ENCODE measurements at places on chromosomes 1 and 21. TPM values are rescaled to one million over a fixed set of nuclear protein-coding genes. Genes with fewer than 3 reads are reported as not detected.

GRCh38 chr1:46806196-46807020 is 7.6 kb downstream of the CYP4B1 start:
- H3K36me3 ChIP-seq, result no peaks in the 10 kb centered on the region
- no peak overlapping the region for H3K27ac ChIP-seq
- H3K27me3 ChIP-seq, result no peaks in the 10 kb centered on the region
- H3K4me3 ChIP-seq, result no peak overlapping the region
- H3K4me1 ChIP-seq, result no peaks in the 10 kb centered on the region
- DNase-seq, result no peak

DNA sequence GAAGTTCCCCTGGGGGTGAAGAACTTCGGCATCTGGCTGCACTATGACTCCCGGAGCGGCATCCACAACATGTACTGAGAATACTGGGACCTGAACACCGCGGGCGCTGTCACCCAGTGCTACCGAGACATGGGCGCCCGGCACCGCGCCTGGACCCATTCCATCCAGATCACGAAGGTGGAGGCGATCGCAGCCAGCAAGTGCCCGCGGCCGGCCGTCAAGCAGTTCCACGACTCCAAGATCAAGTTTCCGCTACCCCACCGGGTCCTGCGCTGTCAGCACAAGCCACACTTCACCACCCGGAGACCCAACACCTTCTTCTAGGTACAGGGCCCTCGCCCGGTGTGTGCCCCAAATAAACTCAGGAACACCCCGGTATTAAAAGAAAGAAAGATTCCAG is 22.0 kb upstream of the SLC9A1 start:
- no peak overlapping the region for H3K27ac ChIP-seq
- no peak for DNase-seq
- no peaks in the 10 kb centered on the region for H3K4me1 ChIP-seq
- H3K27me3 ChIP-seq, result no peaks in the 10 kb centered on the region
- no peak overlapping the region for H3K4me3 ChIP-seq

DNA sequence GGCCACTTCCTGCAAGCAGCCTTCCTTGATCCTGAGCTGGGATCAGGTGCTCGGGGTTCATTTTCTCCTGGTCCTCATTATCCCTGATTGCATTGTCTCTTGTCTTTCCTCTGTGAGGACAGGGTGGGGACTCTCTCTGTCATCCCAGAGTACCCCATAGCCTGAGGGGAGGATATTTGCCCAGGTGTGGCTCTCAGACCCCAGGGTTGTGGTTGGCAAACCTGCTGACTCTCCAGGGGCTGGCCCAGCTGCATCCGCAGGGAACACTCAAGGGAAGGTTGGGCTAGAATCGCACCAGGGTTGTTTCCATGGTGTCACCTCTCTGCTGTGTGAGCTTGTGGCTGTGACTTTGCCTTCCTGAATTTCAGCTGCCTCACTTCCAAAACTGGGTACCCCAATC is 276.8 kb upstream of the C1orf174 start:
- no peak for DNase-seq
- H3K4me3 ChIP-seq, result no peak overlapping the region
- H3K27me3 ChIP-seq, result no peaks in the 10 kb centered on the region
- H3K27ac ChIP-seq, result no peak overlapping the region

GRCh38 chr1:100795646-100795985 is 76.1 kb downstream of the VCAM1 start:
- H3K27me3 ChIP-seq, result no peaks in the 10 kb centered on the region
- no peak for DNase-seq
- H3K4me3 ChIP-seq, result no peak overlapping the region
- H3K27ac ChIP-seq, result no peak overlapping the region

- H3K36me3 ChIP-seq, result no peaks in the 10 kb centered on the region
- H3K4me3 ChIP-seq, result no peak overlapping the region
- no peak overlapping the region for H3K27ac ChIP-seq
- no peaks in the 10 kb centered on the region for H3K4me1 ChIP-seq
Measured at GRCh38 chr21:14581902-14582457, 35.9 kb upstream of the SAMSN1 start.

DNA sequence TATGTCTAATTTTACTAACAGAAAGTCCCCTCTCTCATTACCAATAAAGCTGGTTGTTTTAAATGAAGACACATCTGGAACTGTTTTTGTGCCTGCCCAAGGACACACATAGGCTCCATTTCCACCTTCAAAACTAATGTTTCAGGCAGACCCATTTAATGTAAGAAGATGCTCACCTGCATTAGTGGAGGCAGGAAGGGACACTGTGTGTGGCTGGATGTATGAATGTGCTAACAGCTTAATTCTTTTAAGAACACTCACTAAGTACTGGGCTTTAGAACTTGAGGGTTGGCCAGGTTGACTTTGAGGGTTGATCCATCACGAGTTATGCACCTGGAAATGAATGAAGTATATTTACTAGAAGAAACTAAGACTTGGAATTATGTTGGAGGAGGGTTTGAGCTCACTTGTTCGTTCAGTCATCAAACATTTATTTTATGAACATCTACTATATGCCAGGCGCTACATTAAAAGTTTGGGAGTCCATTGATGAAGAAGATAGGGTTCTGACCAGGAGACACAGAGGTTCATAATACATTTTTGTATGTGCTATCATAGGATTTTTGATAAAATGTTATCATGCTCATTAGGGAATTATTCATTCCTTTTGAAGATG is 5.4 kb downstream of the JUN start:
- DNase-seq, result no peak
- H3K4me1 ChIP-seq, result peaks cover 13% of the 10 kb centered on the region
- no peak overlapping the region for H3K4me3 ChIP-seq
- H3K36me3 ChIP-seq, result peaks cover 4% of the 10 kb centered on the region

DNA sequence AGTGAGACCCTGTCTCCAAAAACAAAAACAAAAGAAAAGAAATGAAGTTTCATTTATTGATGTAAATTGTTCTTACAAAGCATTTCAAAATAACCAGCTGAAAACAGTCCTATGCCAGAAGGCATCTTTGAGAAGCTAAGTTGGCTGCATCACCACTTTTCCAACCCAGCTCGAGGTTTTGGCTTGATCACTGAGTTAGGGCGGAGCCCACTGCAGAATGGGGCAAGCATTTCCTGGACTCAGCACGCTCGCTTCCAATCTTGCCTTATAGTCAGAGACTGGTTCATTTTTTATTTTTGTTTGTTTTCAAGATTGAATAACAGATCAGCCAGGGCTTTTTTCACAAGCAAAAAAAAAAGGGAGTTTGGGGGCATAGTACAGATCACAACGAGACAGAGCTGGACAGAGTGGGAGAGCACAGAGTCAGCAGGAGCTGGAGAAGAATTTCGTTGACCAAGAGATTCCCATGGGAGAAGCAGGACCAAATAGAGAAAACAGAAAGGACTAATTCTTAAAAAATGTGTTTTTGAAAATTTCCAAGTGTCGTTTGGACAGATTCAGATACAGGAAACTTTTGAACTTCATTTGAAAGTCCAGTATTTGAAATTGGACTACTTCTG is 23.5 kb upstream of the COL6A1 start:
- H3K4me3 ChIP-seq, result no peak overlapping the region
- no peaks in the 10 kb centered on the region for H3K27me3 ChIP-seq
- H3K36me3 ChIP-seq, result no peaks in the 10 kb centered on the region
- DNase-seq, result no peak

DNA sequence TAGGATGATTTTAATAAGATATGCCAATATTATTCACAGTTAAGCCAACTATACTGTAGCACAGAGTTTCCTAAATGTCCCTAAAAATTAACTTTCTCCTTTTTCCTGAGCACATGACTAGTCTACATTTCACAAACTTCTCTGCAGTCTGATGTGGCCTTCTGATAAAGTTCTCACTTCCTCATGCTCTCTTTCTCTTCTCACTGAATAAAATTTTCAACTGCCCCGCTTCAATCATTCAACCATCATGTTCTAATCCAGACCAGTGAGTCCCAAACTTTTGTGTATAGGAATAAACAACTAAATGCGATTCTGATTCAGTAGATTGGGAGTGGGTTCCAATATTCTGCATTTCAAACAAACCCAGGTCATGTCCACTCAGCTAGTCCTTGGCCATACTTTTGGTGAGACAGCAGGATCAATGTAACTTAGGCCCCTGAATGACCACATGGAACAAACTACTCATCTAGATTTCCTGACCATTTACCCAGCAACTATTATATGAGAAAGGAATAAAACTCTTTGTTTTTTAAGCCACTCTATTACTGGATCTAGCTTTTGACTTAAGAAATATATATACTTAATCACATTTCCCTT is 20.1 kb downstream of the TUT4 start:
- no peaks in the 10 kb centered on the region for H3K4me1 ChIP-seq
- no peaks in the 10 kb centered on the region for H3K27me3 ChIP-seq
- H3K27ac ChIP-seq, result no peak overlapping the region
- DNase-seq, result no peak
- no peak overlapping the region for H3K4me3 ChIP-seq

GRCh38 chr1:41810446-41810845 is 108.3 kb downstream of the HIVEP3 start:
- H3K27ac ChIP-seq, result no peak overlapping the region
- H3K36me3 ChIP-seq, result no peaks in the 10 kb centered on the region
- no peaks in the 10 kb centered on the region for H3K27me3 ChIP-seq
- H3K4me3 ChIP-seq, result no peak overlapping the region

- H3K4me1 ChIP-seq, result no peaks in the 10 kb centered on the region
- no peaks in the 10 kb centered on the region for H3K36me3 ChIP-seq
- H3K27ac ChIP-seq, result no peak overlapping the region
- DNase-seq, result no peak
Measured at GRCh38 chr1:89624314-89624713, 8.6 kb upstream of the LRRC8C start.

DNA sequence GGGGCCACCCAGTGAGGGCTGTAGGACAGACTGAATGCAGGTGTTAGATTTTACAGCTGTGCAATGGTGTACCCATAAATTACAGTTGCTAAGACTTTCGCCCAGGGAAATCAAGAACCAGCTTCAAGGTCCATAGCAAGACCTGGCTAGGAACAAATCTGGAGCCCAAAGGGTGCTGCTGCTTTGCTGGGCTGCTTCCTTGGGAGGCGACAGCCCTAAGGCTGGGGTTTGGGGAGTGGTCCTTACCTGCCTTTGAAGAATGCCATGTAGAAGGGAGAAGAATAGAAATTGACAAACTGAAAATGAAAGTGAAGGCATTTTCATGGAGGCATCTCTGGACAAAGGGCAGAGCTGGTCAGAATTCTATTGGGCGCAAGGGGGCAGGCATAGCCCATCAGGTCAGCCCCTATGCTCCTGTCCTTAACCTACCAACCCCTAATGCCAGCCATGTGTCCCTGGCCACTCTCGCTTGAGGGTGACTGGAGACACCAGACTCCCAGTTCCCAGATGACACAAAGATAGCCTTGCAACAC is 7.6 kb upstream of the ARHGEF19 start:
- no peaks in the 10 kb centered on the region for H3K36me3 ChIP-seq
- no peak overlapping the region for H3K27ac ChIP-seq
- H3K4me3 ChIP-seq, result no peak overlapping the region
- no peaks in the 10 kb centered on the region for H3K4me1 ChIP-seq
- DNase-seq, result no peak
- H3K27me3 ChIP-seq, result no peaks in the 10 kb centered on the region

DNA sequence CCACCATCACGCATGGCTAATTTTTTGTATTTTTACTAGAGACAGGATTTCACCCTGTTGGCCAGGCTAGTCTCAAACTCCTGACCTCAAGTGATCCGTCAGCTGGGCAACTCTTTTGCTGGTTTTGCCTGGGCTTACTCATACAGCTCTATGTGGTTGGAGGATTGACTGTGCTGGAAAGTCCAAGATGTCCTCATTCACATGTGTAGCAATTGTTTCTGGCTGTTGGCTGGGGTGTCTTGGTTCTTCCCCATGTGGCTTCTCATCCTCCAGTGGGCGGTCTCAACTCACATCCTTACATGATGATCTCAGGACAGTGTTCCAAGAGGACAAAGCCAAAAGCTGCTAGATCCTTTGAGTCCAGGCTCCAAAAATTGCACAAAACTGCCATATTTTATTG is 53.3 kb downstream of the TEX35 start:
- no peak overlapping the region for H3K27ac ChIP-seq
- no peak overlapping the region for H3K4me3 ChIP-seq
- no peaks in the 10 kb centered on the region for H3K4me1 ChIP-seq
- DNase-seq, result no peak
- H3K27me3 ChIP-seq, result no peaks in the 10 kb centered on the region

GRCh38 chr1:56837244-56837939 is 17.2 kb upstream of the C8A start:
- H3K27me3 ChIP-seq, result no peaks in the 10 kb centered on the region
- H3K36me3 ChIP-seq, result no peaks in the 10 kb centered on the region
- H3K4me3 ChIP-seq, result no peak overlapping the region
- H3K4me1 ChIP-seq, result no peaks in the 10 kb centered on the region
- no peak overlapping the region for H3K27ac ChIP-seq

- H3K36me3 ChIP-seq, result no peaks in the 10 kb centered on the region
- no peaks in the 10 kb centered on the region for H3K4me1 ChIP-seq
- H3K27me3 ChIP-seq, result no peaks in the 10 kb centered on the region
- H3K4me3 ChIP-seq, result no peak overlapping the region
- no peak for DNase-seq
Measured at GRCh38 chr1:229370601-229371021, 27.8 kb upstream of the CCSAP start.

- H3K4me3 ChIP-seq, result no peak overlapping the region
- H3K27ac ChIP-seq, result no peak overlapping the region
- H3K36me3 ChIP-seq, result no peaks in the 10 kb centered on the region
- no peaks in the 10 kb centered on the region for H3K4me1 ChIP-seq
Measured at GRCh38 chr1:208950206-208950605, 633.3 kb upstream of the CAMK1G start.

DNA sequence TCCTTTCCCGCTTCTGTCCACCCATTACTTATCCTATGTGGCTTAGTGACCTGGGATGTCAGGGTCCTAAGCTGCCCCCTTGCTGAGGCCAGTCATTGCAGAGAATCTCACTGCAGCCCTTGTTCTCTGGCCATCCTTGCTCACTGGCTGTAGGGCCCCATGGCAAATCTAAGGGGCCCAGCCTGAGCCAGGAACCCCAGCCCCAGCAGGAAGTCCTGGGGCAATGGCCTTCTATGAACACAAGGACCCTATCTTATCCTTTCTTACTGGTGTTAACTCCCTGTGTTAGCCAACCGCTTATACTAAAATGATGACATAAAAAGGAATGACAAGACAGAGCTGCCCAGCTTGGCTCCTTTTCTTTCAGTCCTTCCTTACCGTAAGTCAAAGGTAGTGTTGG is 29.9 kb downstream of the DHCR24 start:
- no peak overlapping the region for H3K4me3 ChIP-seq
- H3K36me3 ChIP-seq, result peaks cover 2% of the 10 kb centered on the region
- no peaks in the 10 kb centered on the region for H3K4me1 ChIP-seq
- H3K27ac ChIP-seq, result no peak overlapping the region
- DNase-seq, result no peak

GRCh38 chr1:242718967-242719366 is 194.5 kb upstream of the PLD5 start:
- DNase-seq, result no peak
- no peak overlapping the region for H3K4me3 ChIP-seq
- H3K36me3 ChIP-seq, result no peaks in the 10 kb centered on the region
- no peaks in the 10 kb centered on the region for H3K4me1 ChIP-seq

GRCh38 chr1:1599935-1600860 is at the start of gene FNDC10:
TSS of gene FNDC10 (minus strand) at chr1:1600135. CDS start at chr1:1600015, 120 bp downstream.
- peaks cover 6% of the 10 kb centered on the region for H3K4me1 ChIP-seq
- peak; percentile 69 for DNase-seq
- H3K4me3 ChIP-seq, result no peak within 1 kb of the TSS
- H3K27ac ChIP-seq, result no peak within 1 kb of the TSS
- H3K36me3 ChIP-seq, result no peaks in the 10 kb centered on the region

CNKSR1 gene
- total RNA-seq, result 16.8 TPM

KRTAP19-5 gene
- total RNA-seq, result not detected

ZFP69B gene
- total RNA-seq, result 1.0 TPM

INAVA gene
- total RNA-seq, result 19.8 TPM

SPATA46 gene
- not detected for total RNA-seq

APH1A gene
- 56.8 TPM for total RNA-seq
